ENCODE measurements at places on chromosomes 4 and X.

DNA sequence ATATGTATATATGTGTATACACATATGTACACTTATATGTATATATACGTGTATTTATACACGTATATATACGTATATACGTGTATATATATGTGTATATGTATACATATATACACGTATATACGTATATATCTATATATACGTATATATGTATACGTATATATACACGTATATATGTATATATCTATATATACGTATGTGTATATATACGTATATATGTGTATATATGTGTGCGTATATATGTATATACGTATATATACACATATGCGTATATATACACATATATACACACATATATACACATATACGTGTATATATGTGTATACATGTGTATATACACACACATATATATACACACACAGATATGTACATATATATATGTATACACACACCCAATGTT, 348.0 kb upstream of the LCORL start:
- DNase-seq: no peak

DNA sequence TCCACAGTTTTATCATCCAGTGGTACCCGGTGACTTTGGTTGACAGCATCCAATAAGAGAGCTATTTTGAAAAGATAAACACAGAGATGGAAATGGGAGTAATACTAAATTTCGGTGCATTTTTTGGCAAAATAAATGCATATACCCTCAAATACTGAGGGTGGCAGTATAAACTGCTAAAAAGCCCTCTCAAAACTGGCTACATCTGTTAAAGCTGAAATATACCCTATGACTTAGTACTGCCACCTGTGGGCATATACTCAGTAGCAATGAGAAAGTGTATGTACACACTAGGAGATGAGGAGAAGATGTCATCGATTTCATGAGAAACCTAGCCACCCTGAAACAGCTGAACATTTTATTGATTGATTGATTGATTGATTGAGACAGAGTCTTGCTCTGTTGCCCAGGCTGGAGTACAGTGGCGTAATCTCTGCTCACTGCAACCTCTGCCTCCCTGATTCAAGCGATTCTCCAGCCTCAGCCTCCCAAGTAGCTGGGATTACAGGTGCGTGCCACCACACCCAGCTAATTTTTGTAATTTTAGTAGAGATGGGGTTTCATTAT, 12.2 kb upstream of the TMEM128 start:
- DNase-seq: no peak

DNA sequence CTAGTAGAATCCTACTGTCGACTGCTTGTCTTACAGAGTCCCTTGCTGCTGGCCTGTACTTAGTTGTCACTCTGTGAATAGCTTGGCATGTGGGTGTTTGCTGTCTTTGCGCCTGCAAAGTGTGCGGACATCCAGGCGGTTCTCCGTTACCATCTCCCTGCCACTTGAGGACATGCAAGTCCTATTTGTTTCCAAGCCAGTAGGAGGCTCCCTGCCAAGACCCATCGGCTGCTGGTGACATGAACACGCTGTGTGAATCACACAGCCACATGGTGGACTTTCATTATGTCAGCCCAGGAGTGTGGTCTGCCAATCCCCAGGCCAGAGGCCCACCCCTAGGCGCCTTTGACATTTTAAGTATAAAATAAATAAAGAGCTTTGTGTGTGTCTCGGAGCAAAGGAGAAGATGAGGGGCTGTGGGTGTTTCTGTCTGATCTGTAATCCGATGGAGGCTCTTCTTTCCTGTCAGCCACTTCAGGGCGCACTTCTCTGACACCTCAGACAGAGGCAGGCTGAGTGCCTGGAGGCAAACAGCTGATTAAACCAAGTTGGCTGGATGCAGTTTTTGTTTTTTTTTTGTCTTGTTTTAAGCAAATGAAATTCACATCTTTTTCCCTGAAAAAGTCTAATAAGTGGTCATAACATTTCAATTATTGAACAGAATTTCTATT, 51.5 kb downstream of the ALPK1 start:
- DNase-seq: no peak

- DNase-seq: no peak
Observed at GRCh38 chr4:106478152-106478551, 109.6 kb upstream of the GIMD1 start.

DNA sequence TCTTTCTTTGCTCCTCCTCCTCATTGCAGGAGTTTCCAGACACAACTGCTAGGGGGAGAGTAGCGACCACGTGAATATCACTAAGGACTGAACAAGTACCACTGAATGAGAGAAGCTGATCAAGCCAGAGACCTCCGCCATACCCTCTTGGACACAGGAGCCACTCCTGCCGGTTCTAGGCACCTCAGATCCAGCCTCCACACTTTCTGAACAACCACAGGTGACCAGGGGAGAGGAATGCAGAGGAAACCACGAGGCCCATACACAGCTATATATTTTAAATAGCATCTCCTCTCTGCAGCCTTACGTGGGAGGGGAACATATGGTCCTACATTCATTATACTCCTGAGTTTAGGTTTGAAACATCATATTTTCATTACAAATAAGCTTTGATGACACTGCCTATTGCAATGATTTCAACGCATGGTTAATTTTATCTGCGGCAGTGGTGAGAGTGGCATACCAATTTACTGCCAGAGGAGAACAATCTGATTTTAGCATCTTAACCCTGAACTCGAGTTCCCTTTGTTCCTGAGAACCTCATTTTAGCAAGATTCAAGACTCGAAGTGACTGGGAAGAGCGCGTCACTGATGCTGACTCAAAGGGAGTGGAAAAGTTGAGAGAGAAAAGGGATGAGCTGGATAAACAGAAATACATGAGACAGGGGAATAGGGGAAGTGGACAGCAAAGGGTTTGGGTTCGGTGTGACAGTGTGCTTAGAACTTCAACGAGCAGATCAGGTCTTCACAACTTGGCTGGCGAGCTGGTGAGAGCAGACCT, 231.7 kb upstream of the PPARGC1A start:
- no peak for DNase-seq

DNA sequence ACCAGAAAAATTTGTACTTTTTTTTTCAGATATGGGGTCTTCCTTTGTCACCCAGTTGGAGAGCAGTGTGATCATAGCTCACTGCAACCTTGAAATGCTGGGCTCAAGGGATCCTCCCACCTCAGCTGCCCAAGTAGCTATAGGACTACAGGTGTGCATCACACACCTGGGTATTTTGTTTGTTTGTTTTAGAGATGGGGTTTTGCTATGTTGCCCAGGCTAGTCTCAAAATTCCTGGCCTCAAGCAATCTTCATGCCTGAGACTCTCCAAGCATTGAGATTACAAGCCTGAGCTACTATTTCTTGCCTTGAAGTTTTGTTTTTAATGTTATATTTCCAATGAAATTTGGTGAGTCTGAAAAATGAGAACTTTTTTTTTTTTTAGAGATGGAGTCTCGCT, 847.8 kb downstream of the TRIML1 start:
- DNase-seq: no peak

DNA sequence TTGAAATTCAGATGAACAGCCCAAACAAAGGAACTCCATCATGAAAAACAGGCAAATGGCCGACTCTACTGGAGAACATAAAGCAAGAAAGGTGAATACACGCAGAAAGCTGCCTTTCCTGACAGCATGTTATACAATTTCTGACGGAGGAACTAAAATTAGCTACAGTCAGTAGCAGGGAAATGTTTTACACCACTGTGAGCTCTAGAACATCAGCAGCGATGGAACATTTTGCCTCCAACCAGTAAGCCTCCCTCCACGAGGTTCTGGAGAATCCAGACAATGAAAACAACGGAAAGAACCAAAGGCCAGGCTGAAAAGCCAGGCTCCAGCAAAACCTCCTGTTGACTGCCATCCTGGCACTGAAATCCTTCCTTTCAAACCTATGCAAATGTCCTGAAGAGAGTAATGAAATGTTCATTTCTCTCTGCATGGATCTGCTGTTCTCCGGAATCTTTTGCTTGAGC, 78.9 kb downstream of the IRF2 start:
- no peak for DNase-seq

DNA sequence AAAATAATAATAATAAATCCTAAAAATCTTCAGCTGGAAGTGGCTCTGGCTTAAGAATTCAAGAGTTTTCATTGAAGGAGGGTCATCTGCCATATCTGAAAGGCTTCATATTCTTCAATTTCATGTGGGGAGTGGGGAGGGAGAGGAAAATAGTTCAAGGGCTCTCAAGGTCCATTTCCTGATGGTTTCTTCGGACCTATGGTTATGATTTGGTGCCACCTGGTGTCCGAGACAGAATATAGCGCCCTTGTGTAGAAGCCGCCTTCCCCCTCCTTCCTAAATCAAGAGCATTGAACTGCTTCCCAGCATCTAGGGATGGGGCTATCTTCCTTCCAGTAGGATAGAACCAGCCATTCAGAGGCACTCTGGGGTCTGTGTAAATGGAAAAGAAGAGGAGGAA, 34.3 kb downstream of the NLGN3 start:
- DNase-seq: no peak

DNA sequence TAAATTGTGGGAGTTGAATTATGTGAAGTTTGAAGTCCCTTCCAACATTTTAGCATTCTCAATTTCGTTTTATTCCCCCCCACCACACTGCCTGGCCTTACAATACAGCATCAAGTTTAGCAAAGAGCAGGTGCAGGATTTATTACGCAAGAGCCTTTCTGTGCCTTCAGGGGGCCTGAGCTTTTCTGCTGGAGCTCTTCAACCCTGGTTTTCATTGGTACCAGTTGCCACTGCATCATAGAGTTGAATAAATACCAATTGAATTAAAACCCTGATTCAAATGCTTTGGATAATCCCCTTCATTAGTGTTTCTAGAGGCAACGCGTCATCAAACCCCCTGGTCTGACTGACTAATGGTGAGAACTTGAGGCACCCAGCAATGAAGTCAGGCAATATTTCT, 43.6 kb upstream of the KIT start:
- DNase-seq: no peak

DNA sequence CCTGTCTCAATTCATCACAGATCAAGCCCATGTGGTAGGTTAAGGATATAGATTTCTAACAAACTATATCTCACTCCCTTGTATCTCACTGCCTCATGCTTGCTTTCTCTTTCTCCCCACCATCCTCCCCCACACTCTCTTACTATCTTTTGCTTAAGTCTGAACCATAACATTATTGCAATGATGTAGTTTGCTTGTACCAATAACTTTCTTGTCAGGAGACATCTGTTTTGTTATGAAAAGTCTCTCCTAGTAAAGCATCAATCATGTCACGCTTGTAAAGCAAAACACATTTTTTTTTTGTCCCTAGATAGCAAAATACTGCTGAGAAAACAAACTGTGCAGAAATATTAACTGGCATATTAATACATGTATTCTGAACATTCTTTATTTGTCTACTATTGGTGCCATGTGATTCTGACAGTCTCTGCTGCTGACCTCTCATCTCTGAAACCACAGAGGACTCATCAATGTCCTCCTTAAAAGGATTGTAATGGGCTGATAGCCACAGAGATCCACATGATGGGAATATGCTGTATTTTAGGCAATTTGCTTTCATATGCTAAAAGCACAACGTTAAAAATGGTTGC, 217.5 kb downstream of the VEGFC start:
- no peak for DNase-seq

DNA sequence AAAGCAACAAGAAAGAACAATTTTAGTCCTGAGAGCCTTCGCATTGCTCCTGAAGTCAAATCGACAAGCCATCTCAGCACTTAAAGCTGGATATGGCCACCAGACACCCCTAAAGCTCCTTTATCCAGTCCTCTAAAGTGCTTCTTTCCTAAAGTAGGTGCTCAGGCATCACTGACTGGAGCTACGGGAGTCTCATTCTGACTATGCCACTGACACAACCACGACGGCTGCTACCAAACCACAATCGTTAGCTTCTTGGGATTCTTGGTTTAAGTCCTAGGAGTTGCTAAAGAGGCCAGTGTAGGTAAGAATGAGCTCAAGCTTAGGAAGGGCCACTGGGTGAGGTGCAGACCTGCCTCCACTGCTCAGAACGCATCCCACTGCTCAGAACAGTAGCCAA, 1.0 kb downstream of the SLC10A6 start:
- DNase-seq: no peak

GRCh38 chrX:2264179-2265030, 236.4 kb downstream of the DHRSX start:
- no peak for DNase-seq

DNA sequence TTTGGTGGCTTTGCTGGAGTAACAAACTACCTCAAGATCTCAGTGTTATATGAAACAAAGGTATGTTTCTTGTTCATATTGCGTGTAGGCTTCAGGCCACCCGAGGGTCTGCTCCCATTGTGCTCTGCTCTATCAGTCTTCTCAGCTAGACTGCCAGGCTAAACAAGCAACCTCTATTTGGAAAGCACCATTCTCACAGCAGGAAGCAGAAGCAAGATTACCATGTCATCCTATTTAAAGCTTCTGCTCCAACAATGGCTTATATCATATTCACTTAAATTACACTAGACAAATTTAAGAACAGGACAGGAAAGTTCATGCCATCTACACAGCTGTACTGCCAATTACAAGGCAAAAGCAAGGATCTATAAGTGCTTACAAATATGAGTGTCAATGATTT, 385.8 kb downstream of the PPARGC1A start:
- no peak for DNase-seq

GRCh38 chrX:57918750-57919436, 8.6 kb upstream of the ZXDA start:
- DNase-seq: no peak

- DNase-seq: no peak
Observed at GRCh38 chr4:7197910-7198309, 5.6 kb downstream of the SORCS2 start.

GRCh38 chr4:77232653-77233052, 75.6 kb downstream of the CCNG2 start:
- no peak for DNase-seq

DNA sequence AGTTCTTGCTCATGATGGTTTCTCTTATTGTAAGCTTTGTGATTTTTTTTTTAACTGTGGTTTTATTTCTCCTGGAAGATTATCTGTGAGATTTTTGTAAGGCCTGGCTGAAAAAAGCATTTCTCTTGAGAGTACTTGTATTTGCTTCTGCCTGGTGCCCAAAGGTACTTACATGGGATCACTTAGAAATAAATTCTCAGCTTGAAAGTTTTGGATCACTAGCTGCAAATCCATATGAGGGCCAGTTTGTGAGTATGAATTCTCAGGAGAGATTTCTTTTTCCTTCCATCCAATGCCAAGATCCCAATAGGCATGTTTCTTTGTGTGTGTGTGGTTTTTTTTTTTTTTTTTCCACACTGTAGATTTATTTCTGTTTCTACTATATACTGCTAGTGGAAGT, 1884.7 kb upstream of the PCDH7 start:
- DNase-seq: no peak

- no peak for DNase-seq
Observed at GRCh38 chr4:51851937-51852290, 9.0 kb downstream of the DCUN1D4 start.

DNA sequence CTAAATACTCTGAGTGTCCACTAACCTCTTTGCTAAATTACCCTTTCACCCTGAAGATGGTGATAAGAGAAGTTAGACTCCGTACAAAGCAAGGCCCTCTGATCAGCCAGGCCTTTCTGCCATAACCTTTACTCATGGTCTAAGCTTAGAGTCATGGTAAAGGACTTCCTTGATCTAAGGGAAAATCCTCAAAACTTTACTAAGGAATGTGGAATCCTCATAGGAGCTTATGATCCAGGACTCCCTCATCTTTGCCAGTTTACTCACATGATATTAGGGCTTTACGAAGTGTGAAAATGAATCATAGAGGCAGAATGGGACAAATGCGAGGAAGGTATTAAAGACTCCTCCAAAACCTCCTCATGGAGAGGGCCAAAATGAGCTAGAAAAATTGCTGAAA, 7.9 kb upstream of the FAM13A start:
- DNase-seq: no peak

GRCh38 chr4:174708381-174708780, 120.7 kb downstream of the GLRA3 start:
- no peak for DNase-seq

Data from activated CD8-positive, alpha-beta memory T cell treated with anti-CD3 and anti-CD28 coated beads for 48 hours (primary cell).